Effector memory CD4-positive, alpha-beta T cell (primary cell): ENCODE measurements at places on chromosomes 6 and 20.

DNA sequence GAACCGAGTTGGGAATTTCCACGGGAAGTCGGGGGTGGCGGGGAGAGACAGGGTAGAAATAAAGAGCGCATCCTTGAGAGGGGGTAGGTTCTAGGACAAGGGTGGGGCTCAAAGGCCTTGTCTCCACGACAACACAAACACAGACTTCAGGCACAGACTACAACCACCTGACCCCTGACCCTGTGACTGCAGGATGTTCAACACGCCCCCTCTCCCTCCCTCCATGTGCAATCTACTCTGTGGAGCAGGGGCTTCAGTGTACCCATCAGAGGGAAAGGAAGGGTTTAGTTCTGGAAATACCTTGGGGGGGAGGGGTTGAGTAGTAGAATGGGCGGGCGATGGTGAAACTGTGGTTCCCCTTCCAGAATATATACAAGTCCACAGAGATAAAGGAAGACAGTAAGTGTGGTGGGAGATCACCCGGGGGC is 651 bp upstream of the TAPBP start:
- peaks cover 11% of the 10 kb centered on the region for H3K36me3 ChIP-seq
- peaks cover 40% of the 10 kb centered on the region for H3K4me1 ChIP-seq
- H3K4me3 ChIP-seq, result peak overlapping the region; percentile 92
- DNase-seq, result peak; percentile 80
- peak overlapping the region; percentile 100 for H3K27ac ChIP-seq

DNA sequence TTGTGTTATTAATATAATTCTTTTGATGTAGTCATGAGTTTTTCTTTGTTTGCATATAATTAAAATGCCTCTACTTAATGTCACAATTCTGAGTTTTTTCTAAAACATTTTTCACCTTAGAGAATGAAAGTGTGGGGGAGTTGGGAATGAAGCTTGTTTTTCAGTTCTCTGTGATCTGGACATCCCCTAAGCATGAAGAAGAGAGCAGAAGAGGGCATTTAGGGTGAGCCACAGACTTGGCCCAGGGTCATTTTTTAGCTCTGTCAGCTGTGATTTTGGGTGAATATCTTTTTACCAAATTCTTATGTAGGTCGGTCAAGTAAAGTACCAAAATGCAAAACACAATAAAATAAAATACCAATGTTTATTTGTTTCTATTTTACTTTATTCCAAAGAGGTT is 3.9 kb downstream of the OTOR start:
- H3K4me1 ChIP-seq, result no peaks in the 10 kb centered on the region
- no peaks in the 10 kb centered on the region for H3K36me3 ChIP-seq
- no peak overlapping the region for H3K4me3 ChIP-seq
- no peak for DNase-seq

DNA sequence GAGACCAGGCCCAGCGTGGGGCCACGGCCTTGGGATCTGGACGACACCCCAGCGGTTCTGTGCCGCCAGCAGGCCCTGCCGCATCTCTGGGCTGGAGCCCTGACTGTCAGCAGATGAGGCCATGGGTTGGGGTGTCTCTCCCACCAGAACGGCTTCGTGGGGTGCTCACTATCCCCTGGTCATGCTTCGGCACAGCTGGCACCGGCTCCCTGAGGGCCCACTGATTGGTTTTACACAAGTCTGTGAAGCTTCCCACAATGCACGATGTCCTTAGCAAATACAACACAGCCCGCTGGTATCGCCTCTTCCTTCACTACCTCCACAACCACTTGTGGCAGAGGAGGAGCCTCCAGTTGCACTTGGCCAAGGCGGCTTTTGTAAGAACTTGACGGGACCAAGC is 94.3 kb downstream of the THBS2 start:
- no peaks in the 10 kb centered on the region for H3K4me1 ChIP-seq
- DNase-seq, result no peak
- no peak overlapping the region for H3K4me3 ChIP-seq
- H3K27me3 ChIP-seq, result no peaks in the 10 kb centered on the region
- H3K36me3 ChIP-seq, result no peaks in the 10 kb centered on the region
- no peak overlapping the region for H3K27ac ChIP-seq

DNA sequence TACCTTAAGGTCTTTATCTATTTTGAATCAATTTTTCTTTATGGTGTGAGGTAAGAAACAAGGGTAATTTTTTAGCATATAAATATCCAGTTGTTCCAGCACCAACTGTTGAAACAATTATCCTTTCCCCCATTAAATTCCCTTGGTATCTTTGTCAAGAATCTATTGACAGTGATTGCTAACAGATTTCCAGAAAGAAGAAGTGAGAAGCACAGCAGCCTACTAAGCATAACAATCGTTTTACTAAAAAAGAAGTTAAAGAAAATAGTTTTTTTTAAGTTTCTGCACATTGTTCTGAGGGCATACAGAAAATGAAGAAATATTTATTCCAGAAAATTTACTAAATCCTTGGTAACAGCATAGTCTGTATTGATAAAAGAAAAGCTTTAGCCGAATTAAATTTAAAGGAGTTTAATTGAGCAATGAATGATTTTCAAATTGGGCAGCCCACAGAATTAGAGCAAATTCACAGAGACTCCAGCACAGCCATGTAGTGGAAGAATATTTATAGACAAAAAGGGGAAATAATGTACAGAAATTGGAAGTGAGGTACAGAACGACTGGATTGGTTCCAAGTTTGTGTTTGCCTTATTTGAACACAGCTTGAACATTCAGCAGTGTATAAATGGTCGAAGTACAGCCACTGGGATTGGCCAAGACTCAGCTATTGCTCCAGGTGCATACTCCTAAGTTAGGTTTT is 97.9 kb upstream of the UST start:
- H3K4me3 ChIP-seq, result no peak overlapping the region
- no peak for DNase-seq
- no peaks in the 10 kb centered on the region for H3K36me3 ChIP-seq
- no peak overlapping the region for H3K27ac ChIP-seq
- H3K27me3 ChIP-seq, result no peaks in the 10 kb centered on the region

GRCh38 chr6:82419859-82420258 is 56.2 kb downstream of the TPBG start:
- H3K27ac ChIP-seq, result no peak overlapping the region
- no peak overlapping the region for H3K4me3 ChIP-seq
- no peaks in the 10 kb centered on the region for H3K36me3 ChIP-seq
- DNase-seq, result no peak
